Renal cortical epithelial cell (primary cell): ENCODE measurements at places on chromosomes 1 and 21.

DNA sequence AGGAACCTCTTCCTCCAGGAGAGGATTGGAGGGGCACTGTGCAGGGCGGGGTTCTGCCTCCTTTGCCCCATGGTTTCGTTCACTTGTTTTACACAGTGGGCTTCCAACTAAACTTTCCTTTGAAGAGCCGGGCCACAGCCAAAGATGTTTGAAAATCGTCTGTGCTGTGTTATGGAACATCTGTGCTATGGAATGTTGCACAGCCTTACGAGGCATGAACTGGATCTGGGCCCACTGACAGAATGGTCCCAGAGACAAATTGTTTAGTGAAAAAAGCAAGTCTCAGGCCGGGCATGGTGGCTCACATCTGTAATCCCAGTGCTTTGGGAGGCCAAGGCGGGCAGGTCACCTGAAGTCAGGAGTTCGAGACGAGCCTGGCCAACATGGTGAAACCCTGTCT, 12.6 kb upstream of the MEF2D start:
- DNase-seq, result no peak

DNA sequence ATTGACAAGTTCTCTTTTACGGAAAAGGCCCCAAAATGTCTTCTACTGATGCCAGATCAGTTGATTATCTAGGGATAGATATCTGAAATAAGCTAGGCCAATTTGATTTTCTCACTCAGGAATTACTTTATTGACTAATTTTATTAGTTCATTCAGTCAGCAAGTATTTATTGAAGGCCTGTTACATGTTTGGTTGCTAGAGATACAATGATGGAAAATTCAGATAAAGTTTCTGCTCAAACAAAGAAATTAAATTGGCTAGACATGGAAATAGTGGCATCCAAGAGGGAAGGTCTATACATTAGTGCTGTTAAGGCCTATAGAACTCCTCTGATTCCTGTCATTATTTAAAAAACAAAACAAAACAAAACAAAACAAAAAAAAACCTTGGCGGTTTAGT, 56.5 kb downstream of the HS2ST1 start:
- no peak for DNase-seq

GRCh38 chr1:48285525-48285924, 63.0 kb downstream of the SLC5A9 start:
- DNase-seq, result no peak

- peak; percentile 7 for DNase-seq
Observed at GRCh38 chr1:162536511-162536910, 25.0 kb upstream of the UAP1 start.

GRCh38 chr1:176136891-176137290, 70.2 kb downstream of the COP1 start:
- DNase-seq, result no peak

- DNase-seq, result no peak
Observed at GRCh38 chr1:107840725-107841124, 124.3 kb downstream of the VAV3 start.

DNA sequence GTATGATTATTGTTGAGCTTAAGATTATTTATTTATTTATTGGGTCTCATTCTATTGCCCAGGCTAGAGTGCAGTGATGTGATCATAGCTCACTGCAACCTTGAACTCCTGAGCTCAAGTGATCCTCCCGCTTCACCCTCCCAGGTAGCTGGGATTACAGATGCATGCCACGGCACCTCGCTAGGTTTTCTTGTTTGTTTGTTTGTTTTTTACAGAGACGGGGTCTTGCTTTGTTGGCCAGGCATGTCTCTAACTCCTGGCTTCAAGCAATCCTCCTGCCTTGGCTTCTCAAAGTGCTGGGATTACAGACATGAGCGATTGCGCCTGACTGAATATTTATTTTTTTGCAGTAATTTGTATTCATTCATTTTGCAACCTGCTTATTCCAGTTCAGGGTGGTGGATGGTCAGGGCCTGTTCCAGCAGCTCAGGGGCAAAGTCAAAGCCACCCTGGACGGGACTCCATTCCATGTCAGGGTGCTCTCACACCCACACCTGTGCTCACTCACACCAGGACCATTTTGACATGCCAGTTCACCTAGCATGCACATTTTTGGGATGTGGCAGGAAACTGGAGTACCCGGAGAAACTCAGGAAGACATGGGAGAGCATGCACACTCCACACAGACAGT, 29.6 kb upstream of the RASAL2 start:
- no peak for DNase-seq

DNA sequence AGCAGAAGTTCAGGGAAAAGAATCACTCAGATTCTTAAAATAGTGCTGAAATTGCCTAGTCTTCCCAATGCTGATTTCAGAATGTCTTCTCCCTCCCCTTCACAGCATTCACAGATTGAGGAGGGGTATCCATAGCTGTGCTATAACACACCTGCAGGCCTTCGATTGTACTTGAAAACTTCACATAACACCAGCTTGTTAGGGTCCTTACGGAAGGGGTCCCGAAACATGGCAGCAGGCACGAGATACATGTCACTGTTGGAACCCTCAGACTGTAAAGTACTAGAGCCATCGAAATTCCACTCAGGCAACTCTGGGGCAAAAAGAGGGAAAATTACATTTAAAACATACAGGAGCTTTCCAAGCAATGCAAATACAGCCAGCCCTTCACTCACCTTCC, 4.6 kb downstream of the GLUL start:
- DNase-seq, result no peak

GRCh38 chr1:193392686-193393085, 206.3 kb upstream of the B3GALT2 start:
- no peak for DNase-seq
